Large intestine (tissue), 12 donors: ENCODE measurements at places on chromosomes 4 and X. TPM values are rescaled to one million over a fixed set of nuclear protein-coding genes. Genes with fewer than 3 reads are reported as not detected.

AMBN gene
- polyA plus RNA-seq = not detected

TMEM185A gene
- 30.5 TPM for polyA plus RNA-seq

CDX4 gene
- polyA plus RNA-seq = not detected

ACOX3 gene
- 19.7 TPM for polyA plus RNA-seq

DGAT2L6 gene
- polyA plus RNA-seq = not detected

CXorf65 gene
- polyA plus RNA-seq = 1.1 TPM

- DNase-seq = no peak
- peaks cover 30% of the 10 kb centered on the region for H3K36me3 ChIP-seq
- H3K27me3 ChIP-seq = no peaks in the 10 kb centered on the region
Observed at GRCh38 chrX:30858098-30858497, 31.0 kb downstream of the TAB3 start.

- no peak within 1 kb of the TSS for H3K4me3 ChIP-seq
- no peaks in the 10 kb centered on the region for H3K4me1 ChIP-seq
- H3K27ac ChIP-seq = no peak within 1 kb of the TSS
- H3K36me3 ChIP-seq = no peaks in the 10 kb centered on the region
- no peak for DNase-seq
Observed at GRCh38 chrX:70444326-70444945, at the start of gene DLG3. TSS of gene DLG3 (plus strand) at chrX:70444835. CDS start at chrX:70445202, 367 bp downstream.

DNA sequence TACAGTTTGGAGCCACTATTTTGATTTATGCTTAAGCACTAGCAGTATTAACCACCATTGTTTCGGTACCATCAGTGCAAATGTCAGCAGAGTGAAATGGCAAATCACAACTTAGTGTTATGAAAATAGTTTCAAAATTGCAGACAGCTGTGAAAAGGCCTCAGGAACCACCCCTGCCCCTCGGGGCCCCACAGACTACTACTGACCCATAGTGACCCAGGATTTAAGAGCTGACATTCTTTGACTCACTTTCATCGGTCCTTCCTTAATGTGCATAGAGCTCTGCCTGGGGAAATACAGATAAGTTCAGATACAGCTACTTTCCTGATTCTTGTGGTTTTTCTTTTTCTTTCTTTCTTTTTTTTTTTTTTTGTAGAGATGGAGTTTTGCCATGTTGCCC, 3.3 kb upstream of the BBS7 start:
- no peaks in the 10 kb centered on the region for H3K4me1 ChIP-seq
- no peaks in the 10 kb centered on the region for H3K27me3 ChIP-seq
- H3K36me3 ChIP-seq = no peaks in the 10 kb centered on the region
- DNase-seq = no peak

DNA sequence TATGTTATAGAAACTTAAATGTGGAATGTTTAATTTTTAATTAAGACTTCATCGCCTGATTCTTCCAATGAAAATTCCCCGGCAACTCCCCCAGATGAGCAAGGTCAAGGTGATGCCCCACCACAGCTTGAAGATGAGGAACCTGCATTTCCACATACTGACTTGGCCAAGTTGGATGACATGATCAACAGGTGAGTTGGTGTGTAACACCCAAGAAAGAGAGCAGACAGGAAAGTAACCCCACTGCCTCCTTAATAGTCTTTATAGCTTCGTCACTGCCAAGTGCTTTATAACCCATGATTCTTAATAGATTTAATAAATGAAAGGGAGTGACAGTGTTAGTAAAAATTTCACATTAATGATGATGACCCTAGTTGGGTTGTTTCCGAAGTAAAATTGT, 43.7 kb downstream of the USP9X start:
- DNase-seq = no peak
- H3K27ac ChIP-seq = no peak overlapping the region
- H3K27me3 ChIP-seq = no peaks in the 10 kb centered on the region
- H3K4me3 ChIP-seq = no peak overlapping the region
- no peaks in the 10 kb centered on the region for H3K4me1 ChIP-seq

- no peaks in the 10 kb centered on the region for H3K27me3 ChIP-seq
- no peak for DNase-seq
- H3K36me3 ChIP-seq = no peaks in the 10 kb centered on the region
Observed at GRCh38 chrX:7330971-7331746, 183.2 kb upstream of the PUDP start.

GRCh38 chr4:128031756-128032384, 29.2 kb upstream of the LARP1B start:
- no peak overlapping the region for H3K27ac ChIP-seq
- H3K36me3 ChIP-seq = peaks cover 21% of the 10 kb centered on the region
- no peak overlapping the region for H3K4me3 ChIP-seq
- DNase-seq = peak; percentile 46
- H3K4me1 ChIP-seq = no peaks in the 10 kb centered on the region

DNA sequence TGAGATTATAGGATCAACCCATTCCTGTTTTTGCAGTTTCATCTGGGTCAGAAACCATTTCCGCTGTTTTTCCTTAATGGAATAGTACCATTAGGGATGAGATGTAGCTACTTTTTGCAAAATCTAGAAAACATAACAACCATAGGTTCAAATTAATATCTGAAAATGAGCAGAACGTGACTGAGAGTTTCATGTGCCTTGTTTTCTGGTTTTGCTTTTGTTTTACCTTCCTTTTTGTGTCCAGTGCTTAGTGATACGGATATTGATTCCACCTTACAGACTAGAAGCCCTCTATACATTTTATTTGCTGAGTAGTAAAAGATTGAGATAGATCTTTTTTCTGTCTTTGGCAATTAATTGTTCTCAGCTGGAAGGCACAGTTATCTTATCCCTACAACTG, 46.5 kb downstream of the SNX25 start:
- H3K4me1 ChIP-seq = no peaks in the 10 kb centered on the region
- DNase-seq = no peak
- no peaks in the 10 kb centered on the region for H3K36me3 ChIP-seq
- no peaks in the 10 kb centered on the region for H3K27me3 ChIP-seq

- no peak overlapping the region for H3K27ac ChIP-seq
- DNase-seq = no peak
- H3K4me1 ChIP-seq = no peaks in the 10 kb centered on the region
- H3K27me3 ChIP-seq = no peaks in the 10 kb centered on the region
- H3K36me3 ChIP-seq = no peaks in the 10 kb centered on the region
- H3K4me3 ChIP-seq = no peak overlapping the region
Observed at GRCh38 chrX:92224406-92224805, 445.2 kb downstream of the PCDH11X start.

- peaks cover 26% of the 10 kb centered on the region for H3K4me1 ChIP-seq
- H3K36me3 ChIP-seq = peaks cover 8% of the 10 kb centered on the region
- no peak overlapping the region for H3K4me3 ChIP-seq
- peak; percentile 86 for DNase-seq
- no peaks in the 10 kb centered on the region for H3K27me3 ChIP-seq
- H3K27ac ChIP-seq = peak overlapping the region; percentile 61
Observed at GRCh38 chr4:2849267-2850152, 5.9 kb downstream of the ADD1 start.

DNA sequence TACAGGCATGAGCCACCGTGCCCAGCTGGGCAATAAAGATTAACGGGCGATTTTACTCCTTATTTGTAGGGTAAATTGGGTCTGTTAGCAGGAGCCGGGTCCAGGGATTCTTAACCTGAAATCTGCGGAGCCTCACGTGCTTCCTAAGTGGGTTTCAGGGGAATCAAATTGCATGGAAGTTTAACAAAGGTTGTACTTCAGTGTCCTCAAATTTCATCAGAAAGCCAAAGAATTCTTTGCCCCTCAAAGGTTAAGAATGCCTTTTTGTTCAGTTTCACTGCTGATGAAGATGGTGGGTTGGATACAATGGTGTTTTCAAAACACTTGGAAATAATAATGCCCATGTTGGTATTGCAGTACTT, 67.9 kb downstream of the AFF1 start:
- peaks cover 4% of the 10 kb centered on the region for H3K4me1 ChIP-seq
- no peak overlapping the region for H3K27ac ChIP-seq
- H3K4me3 ChIP-seq = no peak overlapping the region
- no peaks in the 10 kb centered on the region for H3K27me3 ChIP-seq
- no peaks in the 10 kb centered on the region for H3K36me3 ChIP-seq
